ENCODE measurements at places on chromosomes 4 and X. TPM values are rescaled to one million over a fixed set of nuclear protein-coding genes. Genes with fewer than 3 reads are reported as not detected.
A peak's percentile ranks its signal among the peaks of the same experiment; 100 is the strongest.

- no peak overlapping the region for H3K27ac ChIP-seq
- no peak for DNase-seq
- H3K4me1 ChIP-seq, result no peaks in the 10 kb centered on the region
- H3K27me3 ChIP-seq, result peaks cover 82% of the 10 kb centered on the region
- no peak overlapping the region for H3K4me3 ChIP-seq
Measured at GRCh38 chr4:110915301-110915700, 292.4 kb upstream of the PITX2 start.

DNA sequence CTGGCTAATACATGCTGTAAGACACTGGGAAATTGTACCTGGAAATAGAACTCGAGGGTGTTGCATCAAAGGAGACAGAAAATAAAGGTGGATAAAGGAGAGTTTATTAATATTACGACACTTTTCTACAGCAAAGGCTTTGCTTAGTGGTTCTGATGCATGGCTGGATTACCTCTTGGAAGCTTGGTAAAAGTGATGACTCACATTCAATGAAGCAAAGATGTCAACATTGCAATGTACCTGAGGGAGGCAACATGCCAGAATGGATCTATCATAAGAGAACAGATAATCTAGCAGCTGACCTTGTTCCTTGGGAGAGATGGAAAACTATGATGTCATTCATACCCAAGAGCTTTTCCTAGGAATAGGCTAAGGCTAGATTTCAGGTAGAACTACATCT lies 735.1 kb upstream of the DIAPH2 start:
- H3K36me3 ChIP-seq, result no peaks in the 10 kb centered on the region
- DNase-seq, result peak; percentile 82
- H3K4me3 ChIP-seq, result no peak overlapping the region
- H3K27me3 ChIP-seq, result peaks cover 27% of the 10 kb centered on the region
- peaks cover 9% of the 10 kb centered on the region for H3K4me1 ChIP-seq

DNA sequence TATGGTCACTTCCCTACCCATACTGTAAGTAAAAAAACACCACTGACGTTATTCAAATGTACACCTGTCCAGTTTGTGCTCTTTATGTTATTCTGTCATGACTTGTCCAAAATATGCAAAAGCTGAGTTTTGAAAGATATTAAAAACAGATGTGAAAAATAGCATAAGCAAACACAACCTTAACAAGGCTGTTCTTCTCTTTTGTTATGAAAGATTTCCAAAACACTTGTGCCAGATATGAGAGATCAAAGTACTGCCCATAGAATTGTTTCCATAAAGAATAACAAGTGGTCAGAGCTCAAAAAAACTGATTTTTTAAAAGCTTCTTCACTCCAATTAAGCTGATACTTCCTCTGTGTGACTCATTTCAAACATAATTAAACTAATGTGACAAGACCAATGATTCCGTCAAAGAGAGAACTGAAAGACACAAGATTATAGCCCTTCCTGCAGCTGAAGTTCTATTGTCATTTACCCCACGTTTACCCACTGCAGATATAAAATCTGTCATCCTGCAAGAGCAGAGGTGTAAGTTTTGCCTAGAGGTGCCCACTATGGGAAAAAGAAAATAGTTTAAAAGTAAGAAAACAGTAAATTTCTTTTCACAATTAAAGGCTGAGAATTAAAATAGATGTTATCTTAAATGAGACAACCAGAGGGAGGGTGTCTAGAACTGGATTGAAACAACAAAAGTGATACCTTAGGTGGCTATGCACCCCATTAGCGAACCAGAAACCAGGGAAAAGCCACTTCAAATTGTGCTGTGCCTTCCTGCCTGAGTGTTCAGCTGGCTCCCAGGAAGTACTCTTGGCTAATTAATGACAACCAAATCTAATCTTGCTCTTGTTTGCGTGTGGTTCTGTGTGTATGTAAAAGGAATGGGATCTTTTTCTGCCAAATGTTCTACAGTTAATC lies 30.1 kb downstream of the RASSF6 start:
- H3K36me3 ChIP-seq, result no peaks in the 10 kb centered on the region
- H3K27ac ChIP-seq, result peak overlapping the region; percentile 46
- DNase-seq, result peak; percentile 8
- H3K4me3 ChIP-seq, result no peak overlapping the region
- H3K4me1 ChIP-seq, result peaks cover 15% of the 10 kb centered on the region
- no peaks in the 10 kb centered on the region for H3K27me3 ChIP-seq

- peaks cover 16% of the 10 kb centered on the region for H3K36me3 ChIP-seq
- H3K27ac ChIP-seq, result no peak overlapping the region
- H3K4me1 ChIP-seq, result peaks cover 7% of the 10 kb centered on the region
Measured at GRCh38 chrX:77597090-77597489, 149.9 kb downstream of the FGF16 start.

- H3K4me1 ChIP-seq, result no peaks in the 10 kb centered on the region
- no peak overlapping the region for H3K4me3 ChIP-seq
- peak; percentile 59 for DNase-seq
- H3K27ac ChIP-seq, result no peak overlapping the region
- H3K27me3 ChIP-seq, result peaks cover 13% of the 10 kb centered on the region
Measured at GRCh38 chrX:119391279-119391678, 7.9 kb upstream of the SLC25A43 start.

- H3K4me1 ChIP-seq, result no peaks in the 10 kb centered on the region
- H3K36me3 ChIP-seq, result no peaks in the 10 kb centered on the region
- H3K4me3 ChIP-seq, result no peak overlapping the region
- peak; percentile 73 for DNase-seq
- no peaks in the 10 kb centered on the region for H3K27me3 ChIP-seq
- H3K27ac ChIP-seq, result no peak overlapping the region
Measured at GRCh38 chr4:166594326-166594946, 639.9 kb downstream of the SPOCK3 start.

- no peak overlapping the region for H3K4me3 ChIP-seq
- peaks cover 7% of the 10 kb centered on the region for H3K36me3 ChIP-seq
- H3K27ac ChIP-seq, result no peak overlapping the region
Measured at GRCh38 chrX:9953396-9953795, 13.8 kb upstream of the CLDN34 start.

GRCh38 chrX:54043541-54044125 lies 640 bp downstream of the PHF8 start:
- peak; percentile 43 for DNase-seq
- peaks cover 24% of the 10 kb centered on the region for H3K27me3 ChIP-seq
- peaks cover 11% of the 10 kb centered on the region for H3K4me1 ChIP-seq
- H3K36me3 ChIP-seq, result peaks cover 35% of the 10 kb centered on the region

- no peaks in the 10 kb centered on the region for H3K36me3 ChIP-seq
- no peaks in the 10 kb centered on the region for H3K27me3 ChIP-seq
- no peak overlapping the region for H3K4me3 ChIP-seq
- no peak overlapping the region for H3K27ac ChIP-seq
Measured at GRCh38 chr4:66266035-66266434, 595.7 kb upstream of the EPHA5 start.

DNA sequence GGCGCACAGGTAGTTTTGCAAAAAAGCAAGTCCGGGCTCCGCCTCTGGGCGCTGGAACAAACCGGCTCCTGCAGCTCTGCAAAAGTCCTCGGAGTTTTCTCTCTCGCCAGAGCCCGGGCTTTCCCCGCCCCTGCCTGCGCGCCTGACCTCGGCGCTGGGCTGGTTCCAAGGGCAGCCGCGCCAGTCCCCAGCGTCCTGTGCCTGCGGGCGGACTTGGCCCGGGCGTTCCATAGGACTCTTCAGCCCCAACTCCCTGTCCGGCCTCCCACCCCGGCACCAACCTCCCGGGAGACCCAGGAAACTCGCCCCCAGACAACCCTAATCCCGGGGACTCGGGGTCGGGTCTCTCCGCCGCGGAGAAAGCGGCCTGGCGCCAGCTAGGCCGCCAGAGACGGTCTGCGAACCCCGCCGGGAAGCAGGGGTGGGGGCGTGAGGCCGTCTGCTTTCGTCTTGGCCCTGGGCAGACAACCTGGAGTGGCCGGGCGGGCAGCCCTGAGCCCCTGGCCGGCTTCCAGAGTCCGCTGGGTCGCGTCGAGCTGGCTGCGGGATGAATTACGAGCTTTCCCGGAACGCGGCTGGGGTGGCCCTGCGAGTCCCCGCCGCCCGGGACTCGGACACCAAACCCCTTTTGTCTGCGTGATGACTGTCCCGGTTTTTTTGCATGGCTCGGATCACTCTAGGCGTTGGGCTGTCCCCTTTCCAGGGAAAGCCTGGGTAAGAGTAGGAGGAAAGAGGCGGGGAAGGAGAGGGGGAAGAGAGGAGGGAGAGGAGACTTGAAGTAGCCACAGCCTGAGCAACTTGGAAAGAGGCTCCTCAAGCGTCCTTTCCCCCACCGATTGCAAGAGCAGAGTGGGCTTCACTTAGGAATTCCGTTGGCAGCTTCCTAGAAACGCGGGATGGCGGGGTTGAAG lies 916 bp downstream of the MXRA5 start:
- H3K4me1 ChIP-seq, result no peaks in the 10 kb centered on the region
- no peak overlapping the region for H3K4me3 ChIP-seq
- H3K27me3 ChIP-seq, result peaks cover 24% of the 10 kb centered on the region
- no peak overlapping the region for H3K27ac ChIP-seq

- no peaks in the 10 kb centered on the region for H3K27me3 ChIP-seq
- H3K4me1 ChIP-seq, result no peaks in the 10 kb centered on the region
Measured at GRCh38 chr4:150051111-150051510, 27.1 kb upstream of the DCLK2 start.

DNA sequence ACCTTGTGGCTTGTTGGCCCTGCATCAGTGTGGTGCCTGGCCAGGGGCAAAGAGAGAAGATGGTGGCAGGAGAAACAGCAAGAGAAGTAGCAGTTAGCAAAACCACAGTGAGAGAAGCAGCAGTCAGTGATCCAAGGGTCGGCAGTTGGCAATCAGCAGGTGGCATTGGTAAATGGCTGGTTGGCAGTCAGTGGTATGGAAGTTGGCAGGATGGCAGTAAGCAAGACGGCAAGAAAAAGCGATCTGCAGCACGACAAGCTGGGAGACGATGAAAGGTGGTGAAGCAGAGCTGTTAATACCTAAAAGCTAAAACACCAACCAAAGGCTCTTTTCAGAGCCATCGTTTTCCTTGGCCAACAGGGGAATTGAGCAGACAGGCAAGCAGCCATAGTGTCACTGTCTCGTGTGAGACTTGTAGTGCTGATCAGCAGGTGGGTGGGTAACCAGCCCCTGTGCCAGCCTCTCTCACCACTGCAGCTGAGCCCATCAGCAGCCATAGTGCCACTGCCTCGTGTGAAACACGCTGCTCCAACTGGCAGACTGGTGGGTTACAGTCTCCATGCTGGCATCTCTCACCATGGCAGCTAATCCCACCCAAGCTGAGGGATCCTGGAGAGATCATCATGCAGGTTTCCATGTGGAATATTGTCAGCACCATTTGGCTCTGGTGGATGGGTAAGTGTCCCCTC lies 2078.4 kb downstream of the PCDH7 start:
- no peak for DNase-seq
- H3K27me3 ChIP-seq, result no peaks in the 10 kb centered on the region
- no peaks in the 10 kb centered on the region for H3K4me1 ChIP-seq
- no peak overlapping the region for H3K27ac ChIP-seq
- H3K4me3 ChIP-seq, result no peak overlapping the region
- no peaks in the 10 kb centered on the region for H3K36me3 ChIP-seq

DNA sequence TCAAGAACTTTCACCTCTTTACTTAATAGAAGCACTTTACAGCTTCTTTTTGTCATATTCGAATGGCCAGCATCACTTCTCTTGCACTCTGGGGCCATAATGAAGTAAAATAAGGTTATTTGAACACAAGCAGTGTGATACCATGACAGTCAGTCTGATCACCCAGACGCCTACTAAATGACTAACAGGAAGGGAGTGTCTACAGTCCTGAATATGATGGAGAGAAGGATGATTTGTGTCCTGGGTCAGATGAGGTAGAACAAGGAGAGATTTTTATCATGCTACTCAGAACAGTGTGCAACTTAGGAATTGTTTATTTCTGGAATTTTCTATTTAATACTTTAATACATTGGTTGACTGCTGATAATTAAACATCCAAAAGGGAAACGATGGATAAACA lies 284.2 kb upstream of the F9 start:
- peak; percentile 4 for DNase-seq
- H3K4me1 ChIP-seq, result no peaks in the 10 kb centered on the region
- H3K36me3 ChIP-seq, result no peaks in the 10 kb centered on the region
- H3K27ac ChIP-seq, result no peak overlapping the region
- H3K27me3 ChIP-seq, result no peaks in the 10 kb centered on the region

GRCh38 chr4:125781651-125782050 lies 466.9 kb downstream of the FAT4 start:
- no peaks in the 10 kb centered on the region for H3K4me1 ChIP-seq
- DNase-seq, result no peak
- H3K36me3 ChIP-seq, result no peaks in the 10 kb centered on the region
- H3K4me3 ChIP-seq, result no peak overlapping the region
- no peak overlapping the region for H3K27ac ChIP-seq

GRCh38 chr4:71570492-71570891 lies 213.4 kb downstream of the GC start:
- no peak for DNase-seq
- no peak overlapping the region for H3K27ac ChIP-seq
- H3K27me3 ChIP-seq, result no peaks in the 10 kb centered on the region
- H3K4me1 ChIP-seq, result no peaks in the 10 kb centered on the region

- H3K4me1 ChIP-seq, result no peaks in the 10 kb centered on the region
- H3K36me3 ChIP-seq, result peaks cover 6% of the 10 kb centered on the region
- DNase-seq, result no peak
- H3K4me3 ChIP-seq, result no peak overlapping the region
Measured at GRCh38 chrX:77276742-77277141, 170.4 kb upstream of the FGF16 start.

- peak; percentile 66 for DNase-seq
- H3K4me1 ChIP-seq, result peaks cover 6% of the 10 kb centered on the region
- peak overlapping the region; percentile 53 for H3K4me3 ChIP-seq
- peak overlapping the region; percentile 49 for H3K27ac ChIP-seq
- no peaks in the 10 kb centered on the region for H3K36me3 ChIP-seq
- H3K27me3 ChIP-seq, result no peaks in the 10 kb centered on the region
Measured at GRCh38 chrX:153766098-153766817, 2.2 kb downstream of the PLXNB3 start.

- no peaks in the 10 kb centered on the region for H3K4me1 ChIP-seq
- peaks cover 94% of the 10 kb centered on the region for H3K27me3 ChIP-seq
- H3K27ac ChIP-seq, result no peak within 1 kb of the TSS
Measured at GRCh38 chrX:52867610-52868348, at the start of gene XAGE3. TSS of gene XAGE3 (minus strand) at chrX:52868083. CDS start at chrX:52867133, 950 bp downstream.

GRCh38 chr4:152937336-152938236 lies 1.5 kb downstream of the FHDC1 start:
- peak overlapping the region; percentile 84 for H3K4me3 ChIP-seq
- H3K4me1 ChIP-seq, result peaks cover 16% of the 10 kb centered on the region
- peak; percentile 42 for DNase-seq
- H3K36me3 ChIP-seq, result no peaks in the 10 kb centered on the region
- peak overlapping the region; percentile 2 for H3K27ac ChIP-seq

Gene TRIM75
- not detected for total RNA-seq

Gene MAGEA9B
- total RNA-seq, result not detected

Gene CDX4
- not detected for total RNA-seq

Gene POU4F2
- not detected for total RNA-seq

Gene CDS1
- total RNA-seq, result 11.5 TPM

Gene YIPF6
- total RNA-seq, result 44.6 TPM

Gene IL21
- not detected for total RNA-seq

Gene RNF150
- total RNA-seq, result 0.44 TPM

Gene ADD1
- total RNA-seq, result 161 TPM

All from MCF 10A (cell line).